ENCODE measurements at places on chromosomes 3 and 15.

GRCh38 chr15:99114511-99115299, 9.8 kb downstream of the SYNM start:
- DNase-seq: no peak

DNA sequence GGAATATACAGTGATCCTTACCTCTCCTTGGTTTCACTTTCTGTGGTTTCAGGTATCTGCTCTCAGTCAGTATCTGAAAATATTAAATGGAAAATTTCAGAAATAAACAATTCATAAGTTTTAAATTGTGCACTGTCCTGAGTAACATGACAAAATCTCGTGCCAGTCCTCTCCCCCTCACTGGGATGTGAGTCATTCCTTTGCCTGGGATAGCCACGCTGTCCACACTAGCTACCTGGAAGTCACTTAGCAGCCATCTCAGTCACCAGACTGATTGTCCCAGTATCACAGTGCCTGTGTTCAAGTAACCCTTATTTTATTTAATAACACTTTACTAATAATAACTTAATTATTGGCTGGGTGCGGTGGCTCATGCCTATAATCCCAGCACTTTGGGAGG, 15.3 kb upstream of the KLHL25 start:
- no peak for DNase-seq

DNA sequence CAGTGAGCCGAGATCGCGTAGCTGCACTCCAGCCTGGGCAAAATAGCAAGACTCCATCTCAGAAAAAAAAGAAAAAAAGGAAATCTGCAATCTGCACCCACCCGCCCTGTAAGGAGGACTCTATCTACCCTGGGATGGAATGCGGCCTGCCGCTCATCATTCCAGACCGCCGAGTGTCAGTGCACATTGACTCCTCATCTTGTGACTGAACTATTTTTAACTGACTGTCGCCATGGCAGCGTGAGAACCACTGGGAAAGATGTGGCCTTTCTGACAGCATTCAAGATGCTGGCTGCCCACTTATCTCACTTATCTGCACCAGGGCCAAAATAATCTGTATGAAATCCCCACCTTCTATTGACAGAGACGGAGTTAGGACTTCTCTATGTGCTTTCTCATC, 38.8 kb upstream of the ANKRD34C start:
- no peak for DNase-seq

DNA sequence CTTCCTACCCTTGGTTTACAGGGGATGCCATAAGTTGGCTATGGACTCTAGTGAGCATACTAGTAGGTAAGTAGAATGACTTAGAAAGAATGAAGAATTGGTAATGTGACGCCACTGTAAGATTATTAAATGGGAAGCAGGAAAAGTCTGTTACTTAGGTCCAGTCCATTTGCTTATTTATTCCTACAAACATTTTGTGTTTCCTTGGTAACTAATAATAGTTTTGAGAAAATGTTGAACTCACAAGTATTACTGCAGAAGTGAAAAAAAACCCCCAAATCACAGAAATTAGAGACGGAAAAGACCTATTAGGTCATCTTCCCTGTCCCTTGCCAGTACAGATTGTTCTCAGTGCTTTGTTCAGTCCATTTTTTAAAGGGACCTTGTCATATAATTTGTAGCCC, 63.5 kb downstream of the CMSS1 start:
- no peak for DNase-seq

DNA sequence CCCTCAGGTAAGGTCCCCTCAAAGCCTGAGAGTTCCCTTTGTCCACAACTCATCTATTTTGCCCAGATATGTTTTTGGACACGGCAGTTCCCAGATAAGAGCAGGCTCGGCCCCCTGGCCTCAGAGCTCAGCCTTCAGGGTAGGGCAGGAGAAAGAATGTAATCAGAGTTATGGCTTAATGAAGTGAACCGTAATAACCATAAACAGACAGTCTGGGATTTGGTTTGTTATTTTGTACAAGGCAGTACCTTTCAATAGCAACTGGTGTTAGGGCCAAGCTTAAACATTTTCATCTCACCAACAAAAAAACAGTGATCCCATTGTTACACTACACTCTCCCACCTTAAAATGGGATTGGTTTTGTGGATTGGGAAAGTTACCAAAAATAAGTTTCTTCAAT, 12.2 kb upstream of the ALDH1A3 start:
- DNase-seq: peak; percentile 63

- DNase-seq: no peak
Measured at GRCh38 chr3:100815583-100815982, 106.3 kb downstream of the TFG start.

- peak; percentile 21 for DNase-seq
Measured at GRCh38 chr15:78914027-78914764, 30.6 kb downstream of the CTSH start.

DNA sequence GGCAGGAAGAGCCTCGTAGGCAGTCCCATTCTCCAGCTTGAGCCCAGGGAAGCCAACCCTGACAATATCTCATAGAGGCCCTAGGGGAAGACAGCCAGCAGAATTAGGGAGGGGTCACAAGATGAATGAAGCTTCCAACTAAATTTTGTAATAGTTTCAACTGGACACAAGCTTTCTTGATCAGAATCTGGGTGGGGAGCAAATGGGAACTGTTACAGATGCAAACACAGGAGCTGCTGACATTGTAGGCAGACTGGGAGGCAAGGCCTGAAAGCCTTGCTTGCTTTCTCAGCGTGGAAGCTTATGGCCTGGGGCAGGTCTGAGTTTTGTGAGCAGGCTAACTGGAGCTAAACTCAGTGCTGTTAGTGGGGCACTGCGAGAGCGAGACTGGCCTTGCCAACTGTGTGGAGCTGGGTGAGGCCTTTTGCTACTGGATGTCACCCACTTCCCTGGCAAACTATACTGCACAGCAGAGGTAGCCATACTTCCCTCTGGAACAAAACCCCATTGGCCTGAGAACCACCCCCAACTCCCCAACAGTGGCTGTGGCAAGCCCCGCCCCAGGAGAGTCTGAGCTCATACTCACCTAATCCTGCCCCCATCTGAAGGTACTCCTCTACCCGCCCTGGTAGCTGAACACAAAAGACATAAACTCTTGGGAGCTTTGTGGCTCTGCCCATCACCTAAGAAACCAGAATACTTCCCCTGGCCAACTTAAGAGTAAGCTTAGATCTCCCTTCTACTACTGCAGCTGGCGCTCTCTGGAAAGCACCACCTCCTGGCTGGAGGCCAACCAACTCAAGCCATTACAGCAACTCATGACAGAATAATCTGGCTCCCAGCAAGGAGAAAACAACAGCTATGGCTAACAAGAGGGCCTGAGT, 42.9 kb downstream of the CFAP20DC start:
- peak; percentile 49 for DNase-seq

- DNase-seq: no peak
Measured at GRCh38 chr3:160806094-160806493, 50.1 kb downstream of the PPM1L start.

GRCh38 chr3:174223626-174224025, 635.5 kb upstream of the NAALADL2 start:
- no peak for DNase-seq

DNA sequence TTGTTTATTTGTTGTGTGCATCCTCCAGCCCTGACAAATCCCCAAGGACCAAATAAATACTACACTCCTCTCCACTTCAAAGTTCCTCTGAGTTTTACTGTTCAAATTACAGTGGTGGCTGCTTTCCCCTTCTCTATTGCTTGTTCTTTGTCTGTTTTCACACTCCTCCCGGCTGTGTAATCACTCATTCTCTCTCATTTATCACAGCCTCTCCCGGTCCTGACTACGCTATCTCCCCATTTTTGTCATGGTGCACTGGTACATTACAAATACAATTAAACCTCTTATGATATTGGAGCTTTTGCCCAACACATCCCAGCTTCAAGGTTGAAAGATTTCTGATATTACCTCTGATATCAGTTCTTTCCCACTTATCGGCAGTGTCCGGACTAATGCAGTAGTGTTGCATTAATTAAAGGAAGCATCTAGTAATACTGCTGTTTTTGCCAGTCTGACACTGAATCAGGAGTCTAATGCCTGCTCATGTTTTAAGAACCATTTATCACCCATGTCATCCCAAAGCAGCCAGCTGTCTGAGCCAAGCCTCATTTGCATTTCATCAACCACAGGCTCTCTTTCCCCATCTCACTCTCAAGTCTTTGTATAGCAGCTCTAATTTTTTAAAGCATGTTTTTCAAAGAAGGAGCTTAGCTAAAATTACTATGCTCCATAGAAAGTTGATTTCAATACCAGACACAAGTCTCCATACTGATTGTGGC, 740.5 kb downstream of the ROBO2 start:
- peak; percentile 33 for DNase-seq

- DNase-seq: no peak
Measured at GRCh38 chr3:128076483-128077201, 24.4 kb downstream of the SEC61A1 start.

DNA sequence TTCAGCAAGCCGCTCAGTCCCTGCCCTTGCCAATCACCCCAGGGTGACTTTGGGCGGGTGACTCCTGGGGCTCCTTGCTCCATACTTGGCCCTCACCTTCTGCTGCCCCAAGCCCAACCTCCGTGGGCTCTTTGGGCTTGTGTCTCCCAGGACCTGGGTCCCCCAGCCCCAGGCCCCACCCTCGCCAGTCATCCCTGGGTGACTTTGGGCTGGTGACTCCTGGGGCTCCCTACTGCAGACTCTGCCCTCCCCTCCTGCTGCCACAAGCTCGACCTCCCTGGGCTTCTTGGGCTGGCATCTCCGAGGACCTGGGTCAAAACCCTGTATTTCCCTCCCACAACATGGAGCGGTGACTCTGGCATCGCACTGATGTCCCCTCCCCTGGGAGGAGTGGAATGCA, 151.5 kb downstream of the GOLGA6L4 start:
- DNase-seq: no peak

DNA sequence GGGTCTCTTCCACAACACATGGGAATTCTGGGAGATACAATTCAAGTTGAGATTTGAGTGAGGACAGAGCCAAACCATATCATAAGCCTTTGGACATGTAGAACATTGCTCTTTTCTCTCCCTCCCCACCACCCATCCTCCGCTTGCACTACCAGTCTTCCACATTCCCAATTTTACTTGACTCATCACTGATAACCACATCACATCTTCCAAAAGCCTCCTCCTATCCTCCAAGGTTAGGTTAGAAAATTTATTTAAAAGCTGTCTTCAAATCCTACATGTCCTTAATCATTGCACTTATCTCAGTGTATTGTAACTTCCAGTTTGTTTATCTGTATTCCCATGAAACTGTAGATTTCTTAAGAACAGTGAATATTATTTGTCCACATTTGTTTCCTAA, 10.4 kb downstream of the ZBED2 start:
- DNase-seq: peak; percentile 26

DNA sequence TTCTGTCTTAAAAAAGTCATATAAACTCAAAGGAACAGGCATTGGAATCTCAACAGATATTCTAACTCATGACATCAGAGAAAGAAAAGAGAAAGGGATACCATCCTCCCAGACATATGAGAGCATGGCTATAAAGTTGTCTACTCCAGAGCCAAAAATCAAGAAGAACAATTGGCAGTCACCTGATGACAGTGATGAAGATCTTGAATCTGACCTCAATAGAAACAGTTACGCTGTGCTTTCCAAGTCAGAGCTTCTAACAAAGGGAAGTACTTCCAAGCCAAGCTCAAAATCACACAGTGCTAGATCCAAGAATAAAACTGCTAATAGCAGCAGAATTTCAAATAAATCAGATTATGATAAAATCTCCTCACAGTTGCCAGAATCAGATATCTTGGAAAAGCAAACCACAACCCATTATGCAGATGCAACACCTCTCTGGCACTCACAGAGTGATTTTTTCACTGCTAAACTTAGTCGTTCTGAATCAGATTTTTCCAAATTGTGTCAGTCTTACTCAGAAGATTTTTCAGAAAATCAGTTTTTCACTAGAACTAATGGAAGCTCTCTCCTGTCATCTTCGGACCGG, 35.9 kb downstream of the UNC13C start:
- DNase-seq: no peak

DNA sequence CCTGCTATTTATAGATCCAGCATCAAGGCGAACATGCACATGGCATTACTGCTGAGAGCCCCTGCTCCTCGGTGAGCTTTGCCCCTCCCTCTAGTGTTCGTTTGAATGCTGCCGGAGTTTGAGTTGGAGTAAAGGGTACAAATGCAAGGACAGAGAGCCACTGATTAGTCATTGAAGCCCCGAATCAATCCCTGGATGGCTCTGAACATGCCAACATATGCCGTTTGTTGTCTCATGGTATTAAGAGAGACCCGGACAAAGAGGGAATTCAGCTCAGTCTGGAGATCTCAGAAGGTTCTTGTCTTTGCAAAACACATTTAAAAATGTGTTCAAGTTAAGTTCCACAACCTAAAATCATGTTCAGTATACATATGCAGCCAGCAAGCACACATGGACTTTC, 789.2 kb upstream of the NR2F2 start:
- DNase-seq: no peak

DNA sequence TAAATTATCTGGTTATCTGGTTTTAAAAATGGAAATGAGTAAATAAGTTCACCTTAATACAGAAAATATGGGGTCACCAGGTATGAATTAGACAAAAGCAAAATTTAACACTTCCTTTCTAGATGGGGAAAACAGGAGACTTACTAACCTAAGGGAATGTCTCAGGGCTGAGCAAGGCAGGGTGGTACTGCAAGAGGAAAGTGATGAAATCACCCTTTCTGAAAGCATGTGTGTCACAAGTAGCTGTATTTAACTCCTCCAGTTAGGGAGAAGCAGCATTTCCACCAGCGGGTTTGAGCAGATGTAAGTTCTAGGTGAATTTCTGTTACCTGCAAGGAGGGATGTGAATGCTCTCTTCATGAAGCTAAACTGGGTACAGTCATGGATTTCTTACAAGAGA, 629.1 kb downstream of the MECOM start:
- no peak for DNase-seq

GRCh38 chr3:101838691-101839090, 10.6 kb upstream of the NFKBIZ start:
- DNase-seq: no peak

DNA sequence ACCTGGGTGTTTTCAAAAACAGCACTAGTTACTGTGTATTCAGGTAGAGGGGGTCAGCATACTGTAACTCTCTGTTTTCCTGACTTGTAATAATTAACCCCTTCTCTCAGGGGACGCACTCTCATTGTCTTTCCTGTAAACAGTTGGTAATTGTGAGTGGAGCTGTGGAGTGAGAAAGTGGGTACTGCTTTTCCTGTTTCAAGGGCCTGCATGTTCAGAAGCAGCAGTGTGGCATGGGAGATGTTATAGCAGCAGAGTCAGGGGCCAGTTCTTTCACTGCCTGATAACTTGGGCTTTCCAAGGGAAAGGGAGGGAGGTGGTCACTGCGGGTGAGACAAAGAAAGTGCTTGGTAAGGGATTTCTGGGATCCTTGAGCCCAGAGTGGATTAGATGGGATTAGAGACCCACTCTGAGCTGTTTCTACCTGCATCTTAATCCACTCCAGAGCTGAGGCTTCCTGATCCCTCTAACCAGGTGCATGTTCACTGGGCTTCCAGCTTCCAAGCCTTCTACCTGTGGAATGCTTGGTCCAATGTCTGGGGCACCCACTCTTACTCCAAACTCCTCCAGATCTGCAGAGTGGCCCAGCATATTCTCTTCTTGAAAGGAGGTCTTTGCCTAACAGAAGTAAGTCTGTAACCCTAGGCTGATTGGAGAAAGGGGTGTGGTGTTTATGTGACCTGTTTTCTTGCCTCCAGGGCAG, 105.2 kb downstream of the RPLP1 start:
- DNase-seq: no peak

- no peak for DNase-seq
Measured at GRCh38 chr15:60729850-60730458, 251.0 kb upstream of the ICE2 start.

GRCh38 chr15:64125978-64126377, 25.6 kb upstream of the SNX22 start:
- no peak for DNase-seq

Measured in astrocyte (in vitro differentiated cells and primary cell).